ENCODE measurements at places on chromosomes 6 and 20.

DNA sequence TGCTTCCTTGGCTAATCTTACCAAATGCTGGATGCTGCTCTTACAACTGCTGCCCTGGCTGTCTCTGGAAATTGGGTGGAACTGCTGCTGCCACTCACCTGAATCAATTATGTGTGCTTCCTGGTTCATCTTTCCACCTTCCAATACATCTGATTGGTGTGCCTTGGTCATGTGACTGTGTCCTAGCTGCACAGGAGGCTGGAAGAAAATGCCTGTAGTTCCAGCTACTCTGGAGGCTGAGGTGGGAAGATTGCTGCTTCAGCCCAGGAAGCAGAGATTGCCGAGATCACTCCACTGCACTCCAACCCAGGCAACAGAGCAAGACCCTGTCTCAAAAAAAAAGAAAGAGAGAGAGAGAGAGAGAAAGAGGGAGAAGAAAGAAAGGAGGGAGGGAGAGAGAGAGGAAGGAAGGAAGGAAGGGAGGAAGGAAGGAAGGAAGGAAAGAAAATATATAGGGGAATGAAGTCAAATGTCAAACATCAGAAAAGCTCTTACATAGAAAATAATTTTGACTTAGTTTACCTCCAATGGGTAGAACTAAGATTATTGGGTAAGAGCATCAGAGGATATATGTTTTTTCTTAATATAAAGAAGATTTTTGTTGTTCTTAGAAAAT is 14.1 kb upstream of the PPARD start:
- no peak for DNase-seq

DNA sequence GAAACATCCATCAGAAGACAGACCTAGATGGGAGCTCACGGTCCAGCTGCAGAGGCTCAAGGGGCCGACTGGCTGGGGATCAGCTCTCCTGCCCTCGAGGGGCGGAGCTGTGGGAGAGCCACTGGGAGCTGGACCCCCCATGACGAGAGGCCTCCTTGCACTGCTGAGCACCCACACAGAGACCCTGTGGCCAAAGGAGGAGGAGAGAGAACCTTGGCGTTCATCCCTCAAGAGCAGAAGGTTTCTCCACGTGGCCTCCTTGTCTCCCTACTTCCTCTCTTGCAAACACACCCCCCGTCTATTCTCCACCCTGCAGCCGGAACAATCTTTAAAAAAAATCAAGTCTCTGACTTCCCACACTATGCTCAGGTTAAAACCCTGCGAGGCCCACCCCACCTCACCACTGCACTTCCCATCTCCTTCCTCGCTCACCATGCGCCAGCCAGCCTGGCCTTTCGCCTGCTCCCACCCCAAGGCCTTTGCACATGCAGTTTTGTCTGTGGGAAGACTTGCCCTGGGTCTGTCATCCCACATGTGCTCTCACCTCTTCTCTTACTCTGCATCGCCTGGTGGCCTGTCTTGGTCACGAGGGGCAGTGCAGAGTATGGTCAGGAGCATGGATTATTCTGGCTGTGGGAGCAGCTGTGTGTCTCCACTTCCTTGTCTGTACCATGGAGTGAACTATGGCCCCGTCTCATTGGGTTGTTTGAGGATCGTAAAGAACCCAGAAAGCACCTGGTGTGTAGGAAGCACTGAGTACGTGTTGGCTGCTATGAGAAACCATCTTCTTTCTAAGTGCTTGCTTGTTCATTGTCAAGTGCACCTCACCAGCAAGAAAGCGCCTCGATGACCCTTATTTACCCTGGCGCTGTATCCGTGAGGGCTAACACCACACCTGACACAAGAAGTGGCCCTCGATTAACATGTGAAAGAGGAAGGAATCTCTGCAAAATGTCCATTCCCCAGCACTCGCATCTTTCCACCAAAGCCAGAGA is 32.9 kb downstream of the PMEPA1 start:
- DNase-seq, result no peak

DNA sequence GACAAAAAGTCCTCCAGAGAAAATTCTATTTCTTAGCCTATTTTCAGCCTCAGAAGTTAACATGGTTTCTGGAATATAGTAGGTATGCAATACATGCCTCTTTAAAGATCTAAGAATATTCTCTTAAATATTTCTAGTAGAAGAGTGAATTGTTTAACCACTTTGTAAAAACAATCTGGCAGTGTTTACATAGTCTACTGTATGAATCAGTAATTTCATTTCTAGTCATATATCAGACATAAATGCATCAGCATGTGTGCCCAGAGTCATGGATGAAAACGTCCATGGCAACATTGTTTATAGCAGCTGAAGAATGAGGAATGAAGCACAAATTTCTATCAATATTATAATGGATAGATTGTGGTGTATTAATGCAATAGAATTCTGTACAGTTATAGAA is 124.9 kb downstream of the NKAIN2 start:
- no peak for DNase-seq

DNA sequence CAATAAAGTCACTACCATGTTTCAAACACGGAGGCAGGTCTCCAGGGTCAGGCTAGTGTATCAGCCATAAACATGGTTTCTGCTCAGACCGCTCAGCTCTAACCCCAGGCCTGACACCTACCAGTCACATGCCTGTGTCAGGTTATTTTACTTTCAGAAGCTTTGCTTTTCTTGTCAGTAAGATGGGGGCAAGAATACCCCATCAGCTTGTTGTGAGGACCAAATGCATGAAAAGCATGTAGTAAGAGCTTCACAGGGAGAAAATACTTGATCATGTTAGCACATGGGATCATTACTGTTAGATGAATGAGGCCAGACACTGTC is 65.2 kb upstream of the PIM1 start:
- no peak for DNase-seq

- no peak for DNase-seq
These were observed 383.4 kb downstream of the GRIK2 start for GRCh38 chr6:101776919-101777350.

- no peak for DNase-seq
These were observed 897.4 kb upstream of the CITED2 start for GRCh38 chr6:140271759-140272377.

GRCh38 chr20:57195023-57195422 is 71.4 kb downstream of the BMP7 start:
- no peak for DNase-seq

- DNase-seq, result no peak
These were observed 32.9 kb downstream of the NUDT3 start for GRCh38 chr6:34359418-34360158.

DNA sequence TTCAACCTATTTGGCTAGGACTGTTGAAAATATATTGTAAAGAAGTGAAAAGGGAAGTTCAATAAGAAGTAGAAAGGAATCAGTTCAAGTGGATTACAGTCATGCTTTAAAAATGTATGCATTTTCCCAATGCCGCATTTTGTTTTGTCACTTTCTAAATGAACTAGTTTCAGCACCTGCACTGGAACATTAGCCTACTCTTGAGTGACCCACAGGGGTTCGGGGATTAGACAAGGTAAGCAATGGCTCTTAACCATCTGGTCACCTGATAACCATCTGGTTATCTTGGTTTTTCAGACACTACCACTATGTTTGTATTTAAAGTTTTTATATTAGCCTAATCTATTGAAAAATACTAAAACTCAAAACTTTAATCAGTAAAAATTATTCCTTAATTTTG is 97.6 kb downstream of the CD164 start:
- DNase-seq, result peak; percentile 24

DNA sequence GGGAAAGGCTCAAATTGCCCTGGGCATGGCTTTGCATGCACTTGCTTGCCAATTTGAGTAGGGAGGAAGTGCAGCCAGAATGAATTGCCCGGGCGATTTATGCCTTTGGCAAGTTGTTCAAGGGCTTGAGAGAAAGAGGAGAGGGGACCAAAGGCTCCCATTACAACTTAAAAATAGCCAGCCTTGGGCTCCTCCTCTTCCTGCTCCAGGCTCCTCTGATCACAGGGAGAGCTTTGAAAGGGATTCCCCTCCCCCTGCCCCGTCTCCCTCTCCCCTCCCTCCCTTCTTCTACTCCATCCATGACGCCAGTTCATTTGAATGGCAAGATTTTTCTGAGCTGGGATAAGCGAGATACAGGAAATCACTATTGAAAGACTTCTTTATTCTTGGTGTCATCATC is 304.9 kb upstream of the JAG1 start:
- no peak for DNase-seq

GRCh38 chr6:72748759-72749158 is 126.9 kb downstream of the KCNQ5 start:
- no peak for DNase-seq

- DNase-seq, result no peak
These were observed 264.7 kb downstream of the DLL1 start for GRCh38 chr6:170025935-170026750.

DNA sequence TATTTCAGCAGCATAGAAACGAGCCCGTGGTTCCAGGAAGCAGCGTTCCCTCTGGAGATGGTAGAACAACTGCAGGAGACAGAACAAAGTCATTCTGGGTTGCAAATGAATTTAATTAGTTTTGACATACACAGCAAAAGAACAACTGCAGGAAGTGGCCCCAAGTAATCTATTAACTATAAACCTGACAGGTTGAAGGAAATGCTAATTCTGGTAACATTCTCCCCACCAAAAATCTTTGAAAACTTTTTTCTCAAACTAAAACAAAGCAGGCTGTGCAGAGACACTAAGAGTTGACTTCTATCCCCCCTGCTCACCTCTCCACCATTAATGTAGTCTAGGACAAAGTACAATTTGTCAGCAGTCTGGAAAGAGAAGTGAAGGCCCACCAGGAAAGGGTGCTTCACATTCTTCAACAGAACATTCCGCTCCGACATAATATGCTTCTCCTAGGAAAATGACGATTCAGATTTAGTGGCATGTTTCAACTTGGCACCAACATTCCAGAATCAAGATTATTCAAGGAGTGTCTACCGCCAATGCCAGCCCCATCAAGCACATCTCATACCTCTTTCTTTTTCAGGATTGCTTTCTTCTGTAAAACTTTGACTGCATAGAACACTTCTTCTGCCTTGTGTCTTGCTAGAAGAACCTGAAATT is 120.4 kb upstream of the SLC2A12 start:
- DNase-seq, result no peak

DNA sequence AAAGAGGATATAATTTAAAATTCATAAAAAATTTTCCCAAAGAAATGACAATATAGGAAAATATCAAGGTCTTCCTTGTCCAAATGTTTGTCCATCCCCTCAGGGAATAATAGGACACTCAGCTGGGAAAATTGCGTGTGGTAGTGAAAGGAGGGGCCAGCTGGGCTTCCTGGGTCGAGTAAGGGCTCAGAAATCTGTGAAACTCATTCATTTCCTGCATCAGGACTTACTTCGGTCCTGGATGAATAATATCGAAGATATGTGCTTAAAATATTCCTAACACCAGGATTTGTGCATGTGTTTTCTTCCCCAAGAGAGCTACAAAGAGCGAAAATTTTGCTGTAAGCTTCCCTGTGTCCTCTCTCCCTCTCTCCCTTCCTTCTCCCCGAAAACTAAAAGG is 118.2 kb upstream of the GJE1 start:
- DNase-seq, result no peak

- DNase-seq, result no peak
These were observed 2.4 kb upstream of the TNXB start for GRCh38 chr6:32111424-32112066.

GRCh38 chr6:55836481-55836880 is 38.9 kb downstream of the BMP5 start:
- no peak for DNase-seq

DNA sequence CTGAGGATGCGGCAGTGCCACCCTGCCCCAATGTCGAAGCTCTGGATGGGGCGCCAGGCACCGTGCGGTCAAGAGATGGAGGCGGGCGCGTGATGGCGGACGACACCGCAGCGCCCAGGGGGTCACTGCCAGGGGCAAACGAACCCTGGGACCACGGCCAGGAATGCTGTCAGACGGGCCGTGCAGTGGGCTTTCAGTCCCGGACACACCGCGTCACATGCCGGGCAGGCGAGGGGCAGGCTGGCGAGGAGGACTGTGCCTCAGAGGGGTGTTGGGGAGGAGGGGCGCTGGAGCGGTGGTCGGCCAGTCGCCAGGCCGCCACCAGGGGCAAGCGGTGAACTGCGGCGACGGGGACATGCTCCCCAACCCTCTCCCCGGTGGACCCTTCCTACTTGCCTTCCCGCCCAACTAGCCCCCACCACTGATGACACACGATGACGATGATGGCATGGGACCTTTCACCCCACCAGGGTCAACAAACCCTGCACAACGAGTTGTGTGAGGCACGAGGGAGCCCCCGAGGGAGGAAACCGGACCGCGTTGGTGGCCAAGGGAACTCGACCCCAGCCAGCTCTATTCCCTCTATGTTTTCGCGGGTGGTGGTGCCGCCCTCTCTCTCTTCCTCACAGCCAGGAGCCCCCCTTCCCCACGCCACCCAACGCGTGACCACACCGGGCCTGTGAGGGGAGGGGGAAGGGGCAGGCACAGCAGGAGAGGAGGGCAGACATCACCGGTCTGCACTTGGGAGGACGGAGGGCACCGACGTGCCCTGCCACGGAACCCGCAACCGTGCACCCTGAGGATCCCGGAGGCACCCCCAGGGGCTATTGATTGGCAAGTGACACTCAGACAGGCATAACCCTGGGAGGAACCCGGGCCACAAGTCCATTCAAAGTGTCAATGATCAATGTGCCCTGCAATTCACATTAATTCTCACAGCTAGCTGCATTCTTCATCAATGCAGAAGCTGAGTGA is 1960.9 kb upstream of the DEFB115 start:
- no peak for DNase-seq

DNA sequence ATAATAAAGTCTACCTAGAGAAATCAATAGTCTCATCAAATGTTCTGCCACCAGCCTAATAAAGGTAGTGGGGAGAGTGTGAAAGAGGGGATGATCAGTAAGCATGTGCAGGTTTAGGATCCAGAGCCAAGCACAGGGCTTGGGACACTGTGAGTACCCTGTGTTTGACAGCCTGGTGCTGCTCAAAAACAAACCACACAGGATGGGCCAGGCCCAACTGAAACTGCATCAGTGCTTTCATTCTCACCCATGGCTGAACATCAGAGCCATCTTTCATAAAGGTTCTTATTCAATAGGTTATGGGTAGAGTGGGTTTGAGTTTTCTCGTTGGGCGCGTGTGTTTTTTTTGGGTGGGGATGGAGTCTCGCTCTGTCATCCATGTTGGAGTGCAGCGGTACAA is 87.3 kb upstream of the NHSL1 start:
- peak; percentile 55 for DNase-seq

- DNase-seq, result peak; percentile 73
These were observed 36.1 kb downstream of the GMDS start for GRCh38 chr6:2209226-2209809.

- no peak for DNase-seq
These were observed 685.6 kb downstream of the TBC1D32 start for GRCh38 chr6:120648713-120649112.

- no peak for DNase-seq
These were observed 754.8 kb upstream of the DEFB115 start for GRCh38 chr20:30502670-30503069.

GRCh38 chr6:28597217-28597835 is 71.6 kb downstream of the GPX5 start:
- DNase-seq, result peak; percentile 87

DNA sequence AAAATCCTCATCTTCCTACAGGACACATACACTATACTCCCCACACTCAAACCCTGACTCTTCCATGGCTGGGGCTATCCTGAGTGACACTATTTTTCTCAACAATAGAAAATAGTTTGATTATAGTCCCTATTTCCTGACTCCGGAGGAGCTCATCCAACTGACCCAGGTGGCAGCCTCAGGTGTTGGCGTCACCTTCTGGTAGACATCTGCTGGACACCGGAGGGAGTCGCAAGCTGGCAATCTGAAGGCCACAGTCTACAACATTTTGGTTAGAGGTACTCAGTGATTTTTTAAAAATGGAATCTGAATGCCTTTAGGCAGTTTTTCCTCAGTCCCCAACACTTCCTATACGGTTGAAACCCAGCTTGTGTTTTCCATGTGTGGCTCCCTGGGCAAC is 32.2 kb upstream of the OCSTAMP start:
- no peak for DNase-seq

GRCh38 chr6:126086560-126086959 is 100.2 kb downstream of the TRMT11 start:
- no peak for DNase-seq
